ENCODE measurements at places on chromosomes 4 and X.

GRCh38 chrX:47321823-47322371 is 48.5 kb upstream of the ZNF157 start:
- DNase-seq, result no peak

DNA sequence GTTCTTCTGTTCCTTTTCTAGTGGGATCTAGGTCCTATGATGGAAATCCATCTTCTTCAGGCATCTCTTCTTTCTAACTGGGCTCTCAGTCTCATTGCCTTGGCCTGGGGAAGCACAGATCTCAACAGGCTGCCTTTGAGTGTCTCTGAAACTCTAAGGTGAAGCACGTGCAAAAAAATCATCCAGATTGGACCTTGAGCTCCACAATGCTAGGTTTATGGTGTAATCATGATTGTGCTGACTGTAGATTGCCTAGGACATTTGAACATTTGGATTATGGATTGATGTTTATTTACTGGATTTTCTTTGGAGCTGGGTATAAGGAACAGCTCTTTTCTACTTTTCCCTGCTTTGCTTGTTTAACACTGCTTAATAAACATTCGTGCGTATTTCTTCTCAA is 191.5 kb upstream of the NR3C2 start:
- no peak for DNase-seq

DNA sequence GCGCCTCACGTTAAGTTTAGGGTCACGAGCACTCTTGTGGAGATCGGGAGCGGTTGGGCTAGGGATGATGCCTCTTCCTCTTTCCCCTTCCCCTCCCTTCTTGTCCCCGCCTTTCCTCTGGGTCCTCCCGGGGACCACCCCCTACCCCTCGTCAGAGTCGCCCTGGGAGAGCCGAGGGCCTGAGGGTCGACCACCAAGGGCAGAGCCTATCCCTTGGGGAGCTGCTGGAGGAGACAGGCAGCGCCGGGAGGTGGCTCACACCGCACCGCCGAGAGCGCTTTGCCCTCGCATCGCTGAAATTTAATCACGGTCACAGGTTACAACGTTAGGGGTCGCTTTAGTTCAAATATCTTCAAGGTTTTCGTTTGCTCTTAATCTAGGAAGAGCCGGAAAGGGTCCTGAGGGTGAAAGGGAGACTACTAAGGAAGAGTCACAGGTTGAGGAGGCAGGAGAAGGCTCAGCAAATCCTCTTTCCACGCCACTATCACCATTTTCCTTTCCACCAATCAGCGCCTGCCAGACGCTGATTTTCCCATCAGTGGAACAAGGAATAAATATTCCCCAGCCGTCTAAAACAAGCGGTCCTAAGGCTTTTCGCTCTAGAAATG is 528 bp upstream of the SNCA start:
- no peak for DNase-seq

- DNase-seq, result no peak
Measured at GRCh38 chr4:18111081-18111480, 89.5 kb upstream of the LCORL start.

DNA sequence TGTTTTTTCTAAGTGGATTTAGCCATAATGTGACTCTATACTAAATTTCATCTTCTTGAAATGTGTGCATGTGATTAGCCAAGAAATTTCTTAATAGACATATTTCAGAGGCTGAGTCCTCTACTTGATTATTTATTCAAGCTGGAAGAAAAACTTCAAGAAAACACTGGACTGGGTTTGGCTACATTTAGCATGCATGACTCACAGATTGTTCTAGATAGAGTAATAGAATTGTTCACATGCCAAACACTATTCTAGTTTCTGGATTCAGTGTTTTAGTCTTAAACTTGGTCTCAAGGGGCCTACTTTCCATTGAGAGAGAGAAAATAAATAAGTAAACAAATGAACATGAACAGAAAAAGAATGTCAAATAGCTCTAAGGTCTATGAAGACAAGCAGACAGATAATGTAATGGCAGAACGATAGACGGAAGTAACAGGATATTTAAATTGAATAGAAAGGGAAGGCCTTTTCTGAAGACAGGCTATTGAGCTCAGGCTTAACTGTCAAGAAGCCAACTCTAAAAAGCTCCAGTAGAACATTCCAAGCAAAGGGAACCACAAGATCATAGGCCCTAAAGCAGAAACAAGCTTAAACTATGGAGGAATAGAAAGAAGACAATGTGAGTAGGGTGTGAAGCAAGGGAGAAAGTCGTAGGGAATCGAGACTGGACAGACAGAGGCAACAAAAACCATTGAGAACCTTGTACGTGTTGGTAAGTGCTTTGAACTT is 104.6 kb downstream of the TMEM144 start:
- DNase-seq, result no peak

DNA sequence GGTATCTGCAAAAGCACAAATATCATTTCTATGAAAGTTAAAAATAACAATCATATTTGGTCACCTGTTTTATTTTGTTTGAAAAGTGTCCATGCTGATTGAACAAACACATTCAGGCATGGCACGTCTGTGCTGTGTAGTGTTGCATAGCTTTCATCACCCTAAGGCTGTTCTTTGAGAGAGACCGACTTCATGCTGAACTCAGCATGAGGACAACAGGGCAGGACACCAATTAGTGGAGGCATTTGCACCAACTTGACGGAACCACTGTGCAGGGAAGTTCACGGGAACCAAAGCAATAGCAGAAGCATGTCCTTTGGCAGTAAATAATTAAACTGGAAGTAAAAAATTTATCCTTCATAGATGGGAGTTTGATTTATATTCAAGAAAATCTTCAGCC is 158.4 kb upstream of the SLC7A11 start:
- no peak for DNase-seq

DNA sequence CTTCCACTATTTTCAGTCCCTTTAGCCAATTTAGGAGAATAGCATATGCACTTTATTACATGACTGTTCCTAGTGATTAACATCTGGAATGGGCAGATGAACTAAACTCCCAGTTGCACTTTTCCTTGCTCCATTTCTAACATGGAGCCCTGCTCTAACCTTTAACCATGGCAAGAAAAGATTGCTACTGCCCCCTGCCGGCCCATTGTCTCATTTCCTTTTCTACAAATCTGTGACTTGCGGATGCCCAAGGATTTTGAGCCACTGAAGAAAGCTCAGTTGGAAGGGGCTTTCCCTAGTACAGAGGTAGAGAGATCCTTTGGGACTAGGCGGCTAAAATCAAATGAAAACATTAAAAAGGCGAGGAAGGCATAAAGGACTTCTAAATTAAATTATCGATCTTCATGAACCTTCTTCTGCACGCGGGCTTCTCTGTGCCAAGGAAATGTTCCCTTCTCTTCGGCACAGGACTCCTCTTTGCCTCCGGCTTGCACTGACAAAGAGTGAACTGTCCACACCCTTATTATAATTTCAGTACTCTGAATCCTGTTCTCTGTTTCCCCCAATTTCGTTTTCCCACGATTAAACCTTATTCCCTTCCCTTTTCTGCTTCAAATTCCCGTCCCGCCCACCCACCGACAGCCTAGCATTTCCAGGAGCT is 577 bp upstream of the GLRA2 start:
- peak; percentile 66 for DNase-seq

DNA sequence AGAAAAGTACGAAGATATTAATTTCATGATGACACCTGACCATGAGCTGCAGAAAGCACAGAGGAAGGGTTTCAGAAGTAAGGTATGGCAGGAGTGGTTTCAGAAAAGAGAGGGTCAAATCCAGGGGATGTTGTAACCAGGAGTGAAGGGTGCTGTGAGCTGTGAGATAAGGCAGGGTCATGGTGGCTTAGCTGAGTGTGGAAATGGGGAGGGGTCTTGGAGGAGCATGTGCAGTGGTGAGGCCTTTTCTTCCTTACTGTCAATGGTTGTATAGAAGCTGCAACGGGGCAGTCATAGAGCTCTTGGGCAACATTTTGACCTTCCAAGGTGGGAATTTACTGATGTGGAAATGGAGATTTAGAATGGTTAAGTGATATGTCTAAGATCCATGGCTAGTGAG is 2.5 kb downstream of the ANAPC4 start:
- no peak for DNase-seq

DNA sequence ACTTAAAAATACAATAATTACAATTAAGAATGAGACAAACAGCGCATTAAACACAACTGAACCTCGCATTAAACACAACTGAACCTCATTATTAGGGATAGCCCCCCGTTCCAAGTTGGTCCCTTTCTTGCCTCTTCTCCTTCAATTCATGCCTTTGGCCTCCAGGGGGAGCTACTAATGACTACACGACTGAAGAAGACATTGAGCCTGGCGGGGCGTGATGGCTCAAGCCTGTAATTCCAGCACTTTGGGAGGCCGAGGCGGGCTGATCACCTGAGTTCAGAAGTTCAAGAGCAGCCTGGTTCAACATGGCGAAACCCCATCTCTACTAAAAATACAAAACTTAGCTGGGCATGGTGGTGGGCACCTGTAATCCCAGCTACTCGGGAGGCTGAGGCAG is 56.4 kb upstream of the NWD2 start:
- no peak for DNase-seq

DNA sequence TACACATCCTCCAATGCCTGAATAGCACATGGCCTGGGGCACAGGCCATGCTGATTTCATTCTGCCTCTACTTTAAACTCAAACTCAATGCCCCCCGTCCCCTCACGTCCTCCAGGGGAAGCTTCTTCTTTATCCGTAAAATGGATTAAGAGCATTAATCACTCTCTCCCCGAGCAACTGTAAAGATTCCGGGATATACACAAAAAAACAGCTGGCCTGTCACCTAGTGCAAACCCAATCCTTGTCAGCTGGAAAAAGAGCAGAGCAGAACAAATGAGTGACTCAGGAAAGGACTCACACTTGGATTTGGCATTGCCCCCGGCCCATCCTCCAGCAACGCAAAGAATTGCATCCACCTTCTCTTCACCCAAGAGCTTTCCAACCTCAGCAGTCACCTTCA is 7.8 kb downstream of the QDPR start:
- no peak for DNase-seq

GRCh38 chr4:79922011-79922410 is 151.0 kb downstream of the ANTXR2 start:
- no peak for DNase-seq

DNA sequence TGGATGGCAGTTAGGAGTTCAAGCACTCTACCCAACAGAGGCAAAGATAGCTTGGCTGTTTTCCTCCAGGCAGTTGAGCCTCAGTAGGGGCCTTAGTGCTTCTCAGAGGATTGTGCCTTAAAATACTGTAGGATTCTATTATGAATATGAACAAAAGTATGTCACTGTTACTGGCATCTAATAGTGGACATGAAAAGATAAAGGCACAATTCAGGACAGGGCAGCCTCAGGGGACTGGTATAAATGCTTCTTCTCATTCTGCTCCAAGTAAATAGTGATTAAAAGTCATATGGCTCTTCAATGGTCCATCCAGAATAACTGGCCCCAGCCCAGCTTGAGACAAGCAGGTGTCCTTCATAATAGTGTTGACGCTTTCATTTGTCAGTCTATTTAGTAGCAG is 17.7 kb downstream of the COL4A6 start:
- no peak for DNase-seq

- no peak for DNase-seq
Measured at GRCh38 chr4:86393749-86394148, 33.9 kb upstream of the MAPK10 start.

- DNase-seq, result no peak
Measured at GRCh38 chr4:136342666-136343065, 1189.6 kb downstream of the PCDH18 start.

- DNase-seq, result no peak
Measured at GRCh38 chr4:127250577-127250976, 382.2 kb upstream of the INTU start.

- DNase-seq, result no peak
Measured at GRCh38 chrX:9048801-9049200, 14.9 kb upstream of the FAM9B start.

DNA sequence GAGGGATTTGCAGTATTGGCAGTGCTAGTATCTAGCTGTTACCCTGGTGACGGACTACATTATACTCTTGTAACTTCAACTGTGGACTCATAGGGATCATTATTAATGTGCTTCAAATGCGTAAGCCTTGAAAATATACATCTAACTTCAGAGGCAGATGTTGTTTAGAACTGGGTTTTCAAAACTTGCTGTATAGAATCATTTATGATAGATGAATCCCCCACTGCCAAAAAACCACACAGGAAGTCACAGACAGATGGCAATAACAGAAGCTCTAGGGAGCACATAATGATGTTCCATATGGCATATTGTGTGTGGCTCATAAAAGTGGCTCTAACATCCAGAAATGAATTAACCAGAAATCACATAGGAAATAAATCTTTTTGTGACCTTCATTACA is 62.3 kb upstream of the RELL1 start:
- DNase-seq, result no peak

DNA sequence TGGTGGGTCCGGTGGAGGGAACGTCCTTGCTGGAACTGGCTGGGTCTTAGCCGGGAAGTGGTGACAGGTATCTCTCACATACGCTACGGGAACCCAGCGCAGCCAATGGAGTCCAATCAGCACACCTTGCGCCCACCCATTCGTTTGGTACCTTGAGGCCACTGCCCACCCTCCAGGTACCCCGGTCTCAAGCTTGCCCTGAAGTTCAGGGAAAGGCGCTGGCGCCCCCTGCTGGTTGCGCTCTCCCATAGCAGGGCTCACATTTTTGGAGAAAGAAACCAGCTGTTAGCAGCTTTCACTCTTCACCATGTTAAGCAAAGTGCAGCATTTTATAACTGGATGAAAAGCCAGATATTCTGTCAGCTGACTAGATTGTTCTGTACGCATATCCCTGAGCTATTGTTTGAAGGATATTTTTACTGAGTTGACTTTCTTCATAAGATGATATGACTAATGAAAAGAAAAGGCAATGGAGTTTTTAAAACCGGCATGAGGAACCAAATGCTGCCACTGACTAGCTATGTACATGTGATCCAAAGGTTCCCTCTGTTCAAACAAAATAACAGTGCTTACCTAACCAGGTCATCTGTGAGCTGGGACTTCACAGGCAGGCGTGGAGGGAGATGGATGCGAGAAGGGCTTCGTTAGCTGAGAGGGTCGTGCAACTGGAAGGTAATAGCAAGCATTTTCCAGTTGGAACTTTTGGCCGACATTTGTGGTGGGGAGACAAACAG is 43.7 kb downstream of the OTOP1 start:
- DNase-seq, result peak; percentile 23

- DNase-seq, result no peak
Measured at GRCh38 chr4:38242822-38243387, 282.7 kb downstream of the PTTG2 start.

- DNase-seq, result no peak
Measured at GRCh38 chr4:158914218-158914617, 145.4 kb downstream of the FNIP2 start.

GRCh38 chr4:99612281-99612680 is 37.7 kb downstream of the MTTP start:
- DNase-seq, result no peak

DNA sequence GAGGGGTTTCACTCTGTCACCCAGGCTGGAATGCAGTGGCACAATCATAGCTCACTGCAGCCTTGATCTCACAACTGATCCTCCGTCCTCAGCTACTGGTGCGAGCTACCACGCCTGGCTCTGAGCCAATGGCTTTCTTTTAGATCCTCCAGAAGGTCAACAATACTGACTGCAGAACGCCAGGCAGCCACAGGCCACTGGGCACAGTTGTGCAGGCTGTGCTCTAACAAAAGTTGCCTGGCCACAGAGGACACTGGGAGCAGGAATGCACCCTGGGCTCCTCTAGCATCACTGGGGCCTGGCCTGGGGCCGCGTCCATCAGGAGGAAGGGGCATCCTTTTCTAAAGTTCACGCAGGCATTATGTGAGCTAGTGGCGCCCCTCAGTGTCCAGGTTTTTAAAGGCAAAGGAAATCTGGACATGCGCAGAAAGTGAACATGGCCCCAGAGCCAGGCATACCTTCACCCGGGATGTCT is 14.9 kb upstream of the PORCN start:
- DNase-seq, result no peak
